ENCODE measurements at places on chromosomes 6 and 20.

GRCh38 chr6:150276937-150277742, 91.7 kb upstream of the IYD start:
- no peak for DNase-seq

DNA sequence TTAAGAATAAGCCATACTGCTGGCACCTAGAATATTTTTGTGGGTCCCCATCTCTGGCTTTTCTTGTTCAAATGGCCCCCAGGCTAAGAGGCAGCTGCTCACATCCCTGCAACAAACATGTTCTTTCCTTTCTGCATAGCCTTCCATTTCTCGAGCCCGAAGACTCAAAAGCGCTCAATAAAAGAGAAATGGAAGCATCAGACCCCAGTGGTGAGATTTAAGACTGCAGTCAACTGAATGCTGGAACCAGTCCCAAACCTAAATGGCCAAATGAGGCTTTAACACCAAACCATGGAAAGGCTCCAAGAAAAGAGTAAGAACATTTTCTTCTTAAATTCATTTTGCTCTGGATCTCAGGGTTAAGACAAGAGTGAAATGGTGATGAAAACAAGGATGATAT, 122.1 kb upstream of the TRAF3IP2 start:
- DNase-seq: no peak

GRCh38 chr20:62736407-62737071, 27.9 kb downstream of the NTSR1 start:
- no peak for DNase-seq

DNA sequence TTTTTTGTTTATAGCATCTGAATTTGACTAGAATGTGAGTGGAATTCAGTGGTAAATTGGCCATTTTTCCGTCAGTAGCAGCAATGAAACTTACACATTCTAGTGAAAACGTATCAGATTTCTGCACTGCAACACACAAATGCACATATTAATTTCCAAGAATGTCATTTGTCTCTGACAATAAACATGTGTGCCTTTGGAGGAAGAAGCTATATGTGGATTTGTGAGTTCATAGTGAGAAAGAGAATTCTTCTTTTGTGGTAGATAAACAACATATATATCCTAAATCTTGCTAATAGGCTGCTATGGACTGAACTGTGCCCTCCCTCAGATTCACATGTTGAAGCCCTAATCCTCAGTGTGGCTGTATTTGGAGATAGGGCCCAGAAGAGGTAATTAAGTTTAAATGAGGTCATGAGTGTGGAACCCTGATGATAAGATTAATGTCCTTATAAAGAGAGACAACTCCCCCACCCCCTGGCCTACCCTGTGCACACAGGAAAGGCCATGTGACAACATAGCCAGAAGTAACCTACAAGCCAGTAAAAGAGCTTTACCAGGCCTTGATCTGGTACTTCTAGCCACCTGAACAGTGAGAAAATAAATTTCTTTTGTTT, 200.2 kb upstream of the EYA4 start:
- no peak for DNase-seq

DNA sequence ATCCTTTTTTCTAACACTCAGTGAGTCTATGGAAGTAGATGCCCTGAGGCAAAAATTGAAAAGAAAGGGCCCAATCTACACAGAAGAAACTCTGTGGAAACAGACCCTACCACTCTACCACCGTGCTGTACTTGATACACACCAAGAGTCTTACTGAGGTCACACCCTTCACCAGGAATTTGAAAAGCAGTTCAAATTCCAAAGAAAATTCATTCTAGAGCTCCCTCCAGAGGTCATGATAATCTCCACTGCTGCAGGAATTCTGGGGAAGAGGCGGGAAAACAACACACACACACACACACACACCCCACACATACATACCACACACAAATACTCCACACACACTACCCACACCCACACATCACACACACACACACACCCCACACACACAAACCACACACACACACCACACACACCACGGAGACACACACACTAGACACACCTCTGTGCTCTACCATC, 336.8 kb downstream of the HDGFL1 start:
- no peak for DNase-seq

- no peak for DNase-seq
Observed at GRCh38 chr6:606829-607379, 50.0 kb downstream of the HUS1B start.

- DNase-seq: no peak
Observed at GRCh38 chr6:134495890-134496248, 178.0 kb upstream of the SGK1 start.

DNA sequence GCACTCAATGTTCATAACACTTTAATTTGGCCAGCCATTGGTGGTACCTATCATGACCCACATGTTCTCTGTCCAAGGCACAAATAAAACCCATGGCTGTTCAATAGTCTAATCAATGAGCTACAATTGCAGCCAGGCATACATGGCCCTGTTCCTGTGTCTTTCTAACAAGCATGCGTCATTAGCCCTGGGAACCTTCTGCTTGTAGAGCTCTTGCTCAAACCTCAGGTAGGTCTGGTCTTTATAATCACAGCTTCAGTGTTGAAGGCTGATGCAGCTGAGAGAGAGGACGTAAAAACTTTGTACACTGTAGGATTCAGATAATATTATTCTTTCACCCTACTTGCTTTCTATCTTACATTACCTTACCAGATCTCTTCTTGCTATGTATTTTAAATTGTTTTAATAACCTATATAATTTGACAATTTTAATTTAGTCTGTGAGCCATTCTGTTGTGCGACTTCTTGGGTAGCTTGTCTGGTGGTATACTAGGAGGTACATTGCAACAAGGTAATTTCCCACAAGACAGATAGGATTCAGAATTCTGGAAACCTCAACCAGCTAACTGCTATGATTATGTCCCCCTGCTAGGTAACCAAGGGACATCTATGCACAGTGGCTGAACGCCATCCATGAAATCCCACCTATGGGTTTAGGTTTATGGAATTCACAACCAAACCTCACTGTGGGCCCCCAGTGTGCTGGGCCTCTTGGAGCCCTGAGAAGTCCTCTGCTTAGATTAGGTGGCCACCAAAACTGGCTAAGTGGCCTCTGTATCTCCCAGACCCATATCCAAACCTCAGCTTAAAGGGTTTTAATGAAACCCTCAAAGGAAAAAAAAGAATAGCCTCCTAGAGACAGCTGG, 55.4 kb upstream of the RIPOR2 start:
- no peak for DNase-seq

GRCh38 chr6:126180585-126180984, 159.3 kb upstream of the CENPW start:
- no peak for DNase-seq

- no peak for DNase-seq
Observed at GRCh38 chr6:20658516-20658915, 124.3 kb downstream of the CDKAL1 start.

DNA sequence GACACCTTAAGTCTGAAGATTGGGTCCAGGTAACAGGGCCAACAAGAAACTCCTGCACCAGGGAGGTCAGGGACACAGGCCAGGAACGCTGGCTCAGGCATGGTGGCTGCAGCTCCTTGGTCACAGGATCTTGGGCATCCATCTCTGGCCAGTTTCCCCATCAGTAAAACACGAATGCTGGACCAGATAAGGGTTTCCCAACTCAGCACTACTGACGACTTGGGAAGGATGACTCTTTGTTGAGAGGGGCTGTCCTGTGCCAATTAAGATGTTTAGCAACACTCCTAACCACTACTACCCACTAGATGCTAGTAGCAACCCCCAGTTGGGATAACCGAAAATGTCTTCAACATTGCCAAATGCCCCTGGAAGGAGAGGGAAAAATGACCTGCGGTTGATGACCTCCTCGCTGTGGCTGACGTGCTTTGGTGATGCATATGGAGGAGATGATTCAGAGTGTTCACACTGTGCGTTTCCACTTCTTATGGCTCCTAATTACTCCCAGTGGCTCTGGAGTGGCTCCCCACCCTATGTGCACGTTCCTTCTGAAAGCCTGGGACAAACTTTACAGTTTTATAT, 261.9 kb downstream of the CDH26 start:
- no peak for DNase-seq

- DNase-seq: no peak
Observed at GRCh38 chr6:118668761-118669385, 17.5 kb upstream of the CEP85L start.

Measured in esophagus squamous epithelium (tissue), 5 donors.